PC-9 (cell line): ENCODE measurements at places on chromosomes 7 and 10. TPM values are rescaled to one million over a fixed set of nuclear protein-coding genes. Genes with fewer than 3 reads are reported as not detected.
A peak's percentile ranks its signal among the peaks of the same experiment; 100 is the strongest.

SAP25 gene
- total RNA-seq, result 11.0 and 15.3 TPM in 2 replicates

DNA sequence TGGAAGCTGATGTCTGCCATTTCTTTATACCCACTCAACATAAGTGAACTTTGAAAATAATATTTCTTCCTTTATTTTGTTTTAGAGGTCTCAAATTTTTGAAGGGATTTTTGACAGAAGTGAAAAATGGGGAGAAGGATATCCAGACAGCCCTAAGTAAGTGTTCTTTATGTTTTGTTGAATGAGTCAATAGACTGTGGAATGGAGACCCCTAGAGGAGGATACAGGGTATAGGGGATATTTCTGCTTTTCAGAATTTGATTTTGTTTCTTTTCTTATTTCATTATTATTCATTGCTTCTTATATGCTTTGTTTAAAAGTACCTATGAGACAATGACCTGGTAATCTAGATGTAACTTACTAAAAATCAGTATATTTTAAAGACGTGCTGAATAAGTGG, 34.4 kb downstream of the PLEKHA8 start:
- no peak overlapping the region for H3K27ac ChIP-seq
- H3K36me3 ChIP-seq, result peaks cover 8% of the 10 kb centered on the region; the same call in 1 of the 2 replicates
- peaks cover 4% of the 10 kb centered on the region for H3K4me1 ChIP-seq
- DNase-seq, result peak; percentile 53
- H3K4me3 ChIP-seq, result no peak overlapping the region
- H3K27me3 ChIP-seq, result no peaks in the 10 kb centered on the region

DNA sequence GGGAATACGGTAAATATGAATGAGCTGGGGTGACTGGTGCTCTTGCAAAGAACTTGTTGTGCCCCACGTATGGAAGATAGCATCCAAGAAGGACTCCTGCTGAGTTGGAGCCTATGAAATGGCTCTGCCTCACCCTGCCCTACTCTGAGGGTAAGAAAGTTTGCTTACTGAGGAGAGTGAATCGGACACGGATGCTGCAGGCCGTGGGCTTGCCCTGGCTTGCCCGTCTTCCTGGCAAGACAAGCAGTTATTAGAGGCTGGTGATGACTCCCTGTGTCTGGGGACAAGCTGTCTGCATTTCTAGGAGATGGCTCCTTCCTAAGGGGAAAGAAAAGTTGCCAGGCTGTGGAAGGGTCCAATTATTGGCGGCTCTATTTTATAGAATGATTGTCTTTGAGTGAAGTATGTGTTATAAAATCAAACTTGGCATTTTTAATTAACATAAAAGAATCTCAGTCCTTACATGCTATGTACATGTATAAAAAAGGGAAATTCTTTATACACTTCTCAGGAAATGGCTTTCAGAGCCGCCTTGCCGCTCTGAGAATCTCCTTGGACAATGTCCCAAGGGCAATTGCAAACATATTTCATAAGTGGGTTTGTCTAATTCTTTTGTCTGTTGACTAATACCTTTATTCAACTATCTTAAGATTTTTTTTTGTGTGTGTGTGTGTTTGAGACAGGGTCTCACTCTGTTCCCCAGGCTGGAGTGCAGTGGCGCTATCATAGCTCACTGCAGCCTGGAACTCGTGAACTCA, 64.6 kb downstream of the CYP26A1 start:
- H3K36me3 ChIP-seq, result no peaks in the 10 kb centered on the region
- DNase-seq, result no peak
- no peak overlapping the region for H3K4me3 ChIP-seq
- H3K27me3 ChIP-seq, result no peaks in the 10 kb centered on the region

DNA sequence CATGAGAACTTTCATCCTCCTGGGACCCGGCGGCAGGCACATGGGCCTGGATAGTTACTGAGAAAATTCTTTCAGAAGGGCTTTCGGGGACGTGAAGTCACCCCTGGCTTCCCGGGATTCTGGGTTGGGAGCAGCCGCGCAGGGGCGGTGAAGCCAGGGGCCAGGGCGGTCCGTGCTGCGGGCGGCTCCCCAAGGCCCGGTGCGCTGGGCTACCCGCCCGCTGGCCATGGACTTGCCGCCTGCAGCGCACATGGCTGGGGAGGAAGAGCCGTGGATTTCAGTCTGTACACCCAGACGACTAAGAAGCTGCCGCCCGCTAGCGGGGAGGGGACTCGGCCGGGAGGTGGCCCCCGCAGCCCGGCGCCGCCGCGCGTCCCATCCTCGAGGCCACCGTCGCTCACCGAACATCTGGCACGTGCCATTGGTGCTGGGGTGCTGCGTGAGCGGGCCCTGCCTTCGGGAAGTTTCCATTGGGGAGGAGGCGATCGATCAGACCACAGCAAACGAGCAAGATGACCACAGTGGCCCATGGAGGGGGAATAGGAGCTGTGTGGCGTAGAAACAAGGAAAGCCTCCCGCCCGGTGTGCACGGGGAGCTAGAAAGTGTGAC, 64.5 kb downstream of the TMEM209 start:
- H3K27ac ChIP-seq, result no peak overlapping the region
- no peak overlapping the region for H3K4me3 ChIP-seq
- H3K4me1 ChIP-seq, result peaks cover 5% of the 10 kb centered on the region; the same call in 1 of the 2 replicates
- H3K36me3 ChIP-seq, result no peaks in the 10 kb centered on the region
- no peak for DNase-seq

LIPF gene
- not detected in 2 replicates for total RNA-seq

DNA sequence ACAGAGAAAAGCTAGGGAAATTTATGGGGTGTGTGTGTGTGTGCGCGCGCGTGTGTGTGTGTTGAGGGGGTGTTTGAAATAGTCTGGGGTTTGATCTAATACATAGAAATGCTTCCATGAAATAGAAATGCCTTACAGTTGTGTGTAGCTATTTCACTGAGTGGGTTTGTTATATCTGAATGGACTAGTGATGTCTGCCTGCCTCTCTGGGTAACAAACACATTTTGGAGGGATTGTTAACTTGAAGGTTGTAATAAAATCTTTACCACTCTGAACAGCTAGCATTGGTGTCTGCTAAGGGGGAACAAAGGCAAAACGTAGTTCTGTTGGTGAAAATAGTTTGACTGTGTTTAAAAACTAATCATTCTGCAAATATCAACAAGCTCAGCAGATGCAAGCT, 509.3 kb downstream of the LRMDA start:
- no peak overlapping the region for H3K4me3 ChIP-seq
- no peaks in the 10 kb centered on the region for H3K4me1 ChIP-seq
- DNase-seq, result no peak
- H3K27ac ChIP-seq, result no peak overlapping the region

AP3M1 gene
- 44.0 and 59.4 TPM in 2 replicates for total RNA-seq

PTPRE gene
- 7.9 TPM in 2 replicates for total RNA-seq

OPN1SW gene
- not detected in 2 replicates for total RNA-seq

GPR26 gene
- total RNA-seq, result not detected in 2 replicates

GRCh38 chr7:93165447-93165846, 17.3 kb upstream of the SAMD9L start:
- no peaks in the 10 kb centered on the region for H3K36me3 ChIP-seq
- no peaks in the 10 kb centered on the region for H3K27me3 ChIP-seq
- no peak for DNase-seq
- H3K4me3 ChIP-seq, result no peak overlapping the region
- peaks cover 14% of the 10 kb centered on the region; the same call in 1 of the 2 replicates for H3K4me1 ChIP-seq

INSYN2A gene
- not detected in 2 replicates for total RNA-seq

FGFR2 gene
- total RNA-seq, result not detected in 2 replicates

GRCh38 chr7:155724327-155725005, 80.0 kb downstream of the RBM33 start:
- H3K27me3 ChIP-seq, result no peaks in the 10 kb centered on the region
- DNase-seq, result no peak
- H3K27ac ChIP-seq, result no peak overlapping the region
- H3K4me3 ChIP-seq, result no peak overlapping the region
- 0 out of 2 replicates have a peak, but pooled peaks cover 4% of the 10 kb centered on the region for H3K36me3 ChIP-seq

DNA sequence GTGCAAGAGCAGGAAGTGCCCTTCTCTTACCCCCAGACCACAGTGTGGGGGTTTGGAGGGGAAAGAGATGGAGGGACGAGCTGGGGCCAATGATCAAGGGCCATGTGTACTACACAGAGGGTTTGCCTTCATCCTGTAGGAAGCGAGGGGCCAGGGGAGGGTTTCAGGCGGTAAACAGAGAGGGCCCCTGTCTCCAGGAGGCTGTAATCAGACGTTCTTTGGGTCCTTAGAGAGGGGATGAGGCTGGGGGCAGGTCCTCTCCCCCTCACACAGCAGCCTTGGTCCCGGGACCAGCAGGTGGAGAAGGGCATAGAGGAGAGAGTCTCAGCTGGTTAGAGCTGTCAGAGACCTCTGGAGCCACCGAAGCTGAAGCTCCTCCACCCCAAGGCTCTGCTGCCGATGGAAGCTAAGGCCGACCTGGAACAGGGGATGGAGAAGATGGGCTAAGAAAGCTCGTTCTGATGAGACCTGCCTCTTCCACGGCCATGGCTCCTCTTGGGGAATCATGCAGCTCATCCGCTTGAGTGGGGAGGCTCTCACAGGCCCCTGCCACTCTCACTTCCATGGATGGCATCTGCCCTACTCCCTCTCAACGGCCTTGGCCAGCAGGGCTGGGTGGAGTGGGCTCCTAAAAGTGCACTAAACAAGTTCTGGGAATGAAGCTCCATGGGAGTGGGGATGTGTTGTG, 3.5 kb downstream of the LOXL4 start:
- DNase-seq, result no peak
- H3K36me3 ChIP-seq, result no peaks in the 10 kb centered on the region
- peak overlapping the region; percentile 59 for H3K27ac ChIP-seq
- no peak overlapping the region for H3K4me3 ChIP-seq

GRCh38 chr7:148581624-148582023, 8.9 kb upstream of the C7orf33 start:
- peaks cover 10% of the 10 kb centered on the region; the same call in 1 of the 2 replicates for H3K27me3 ChIP-seq
- no peaks in the 10 kb centered on the region for H3K36me3 ChIP-seq
- no peak overlapping the region for H3K4me3 ChIP-seq
- no peaks in the 10 kb centered on the region for H3K4me1 ChIP-seq
- no peak overlapping the region for H3K27ac ChIP-seq

FAM25A gene
- 8.2 and 11.4 TPM in 2 replicates for total RNA-seq

HOXA11 gene
- total RNA-seq, result 0.26 and 0.43 TPM in 2 replicates
